ENCODE measurements at places on chromosomes 7 and 10.

DNA sequence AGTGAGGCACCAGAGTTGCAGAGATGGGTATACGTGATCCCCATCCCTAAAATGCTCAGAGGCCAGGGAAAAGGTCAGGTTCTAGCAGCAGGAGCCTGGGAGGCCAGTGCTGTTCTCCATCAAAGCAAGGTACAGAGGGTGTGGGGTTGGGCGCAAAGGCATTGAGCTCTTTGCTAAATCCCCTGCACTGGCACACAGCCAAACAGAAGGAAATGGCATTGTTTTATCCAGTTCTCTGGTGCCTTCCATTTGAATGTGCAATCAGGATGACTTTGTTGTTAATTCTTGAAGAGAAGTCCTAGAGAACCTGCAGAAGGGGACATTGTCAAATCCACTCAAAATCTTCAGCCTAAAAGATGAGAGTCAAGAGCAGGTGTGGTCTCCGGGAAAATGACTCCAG is 111.3 kb upstream of the CHST15 start:
- DNase-seq = no peak

DNA sequence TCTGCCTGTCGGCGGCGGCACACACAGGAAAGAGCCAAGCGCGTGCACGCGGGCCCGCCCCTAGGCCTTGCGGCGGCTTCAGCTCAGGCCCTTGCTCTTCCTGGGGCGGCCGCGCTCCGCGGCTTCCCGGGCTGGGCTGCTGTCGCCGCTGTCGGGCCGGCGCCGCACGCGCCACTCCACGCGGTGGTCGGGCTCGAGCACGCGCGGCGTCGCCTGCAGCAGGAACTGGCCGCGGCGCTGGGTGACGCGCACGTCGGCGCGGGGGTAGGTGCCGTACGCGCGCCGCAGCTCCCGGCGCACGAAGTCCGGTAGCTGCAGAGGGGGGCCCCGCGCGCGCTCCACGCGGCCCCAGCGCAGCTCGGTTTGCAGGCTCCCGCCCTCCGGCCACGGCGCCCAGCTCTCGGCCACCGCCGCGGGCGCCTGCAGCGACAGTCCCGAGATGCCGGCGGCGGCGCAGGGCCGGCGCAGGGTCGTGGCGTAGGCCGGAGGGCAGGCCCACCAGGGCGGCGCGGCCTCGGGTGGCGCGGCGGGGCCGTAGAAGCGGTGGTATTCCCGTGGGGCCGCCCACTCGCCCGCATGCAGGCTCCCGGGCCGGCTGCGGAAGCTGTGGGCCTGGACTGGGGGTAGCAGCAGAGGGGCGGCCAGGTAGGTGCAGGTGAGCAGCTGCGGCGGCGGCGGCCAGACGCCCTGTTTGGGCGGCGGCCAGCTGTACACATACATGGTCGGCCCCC is 804 bp downstream of the C10orf95 start:
- peak; percentile 34 for DNase-seq

GRCh38 chr7:47551668-47552440 is 30.1 kb downstream of the TNS3 start:
- DNase-seq = no peak

DNA sequence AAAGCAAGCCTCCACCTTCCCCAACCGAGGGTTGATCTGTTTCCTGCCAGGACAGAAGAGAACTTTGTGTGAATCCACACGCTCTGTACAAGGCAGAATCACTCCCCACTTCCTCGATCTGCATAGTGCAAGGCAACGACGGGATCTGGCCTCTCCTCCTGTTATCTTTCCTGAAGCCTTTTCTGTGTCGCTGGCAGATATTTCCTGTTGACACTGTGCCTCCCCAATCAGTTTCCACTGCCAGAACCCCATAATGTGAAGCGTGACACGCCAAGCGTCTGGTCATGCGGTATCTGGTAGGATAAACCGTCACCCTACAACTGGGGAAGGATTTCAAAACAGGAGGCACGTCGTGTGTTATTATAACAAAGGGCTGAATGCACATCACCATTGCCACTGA is 57.2 kb downstream of the FAM171A1 start:
- DNase-seq = no peak

GRCh38 chr7:11175887-11176286 is 202.2 kb downstream of the PHF14 start:
- no peak for DNase-seq

DNA sequence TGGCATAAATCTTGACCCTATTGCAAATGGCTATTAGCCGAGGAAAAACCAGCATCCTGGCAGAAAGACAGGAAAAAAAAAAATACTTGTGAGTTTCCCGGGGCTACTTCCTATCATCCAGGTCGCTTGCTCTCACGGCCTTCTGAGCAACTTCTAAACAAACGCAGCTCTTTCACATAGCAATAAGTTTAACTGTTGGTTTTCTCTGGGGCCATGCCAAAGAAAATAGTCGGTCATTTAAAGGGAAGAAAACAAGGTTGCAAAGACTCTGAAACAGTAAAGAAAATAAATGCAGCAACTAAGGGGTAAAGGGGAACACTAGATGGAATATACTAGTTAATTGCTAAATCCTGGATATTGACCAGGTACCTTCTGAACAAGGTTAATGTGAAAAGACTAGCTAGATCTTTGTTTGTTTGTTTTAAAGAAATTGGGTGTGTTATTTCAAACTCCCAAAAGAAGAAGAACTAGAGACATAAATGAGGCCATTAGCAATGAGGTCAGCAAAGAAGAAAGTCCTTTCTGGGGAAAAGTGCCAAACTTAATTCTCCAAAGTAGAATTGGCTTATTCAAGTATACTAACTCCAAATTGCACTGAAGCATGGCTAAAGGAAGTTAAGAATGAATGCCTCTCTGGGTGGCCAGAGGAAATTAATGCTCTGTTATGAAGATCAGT is 54.2 kb downstream of the SLC39A12 start:
- DNase-seq = no peak

GRCh38 chr10:116460219-116460618 is 32.6 kb downstream of the PNLIPRP3 start:
- no peak for DNase-seq

DNA sequence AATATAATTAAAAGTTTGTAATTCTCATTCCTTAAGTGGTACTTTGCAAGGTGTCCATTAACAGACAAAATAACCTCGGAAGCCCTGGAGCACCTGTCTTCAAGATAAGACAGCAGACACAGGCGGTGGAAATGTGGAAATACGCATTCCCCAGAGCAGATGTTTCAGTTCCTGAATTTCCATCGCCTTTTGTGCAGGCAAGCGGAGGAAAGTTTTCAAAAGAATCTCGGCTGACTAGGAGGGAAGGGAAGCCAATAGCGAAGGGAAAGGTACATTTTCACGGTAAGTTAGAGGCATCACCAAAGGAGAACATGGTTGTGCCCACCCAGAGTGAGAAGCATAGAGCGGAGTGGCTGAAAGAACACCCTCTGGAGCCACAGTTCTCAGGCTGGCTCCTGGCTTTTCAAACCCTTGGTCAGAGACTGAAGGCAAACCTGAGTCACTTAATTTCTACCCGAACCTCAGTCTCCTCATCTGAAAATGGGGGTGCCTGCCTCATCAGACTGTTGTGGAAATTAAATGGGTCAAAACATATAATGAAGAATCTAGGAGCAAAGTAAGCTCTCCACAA is 13.6 kb downstream of the CPA1 start:
- DNase-seq = no peak

DNA sequence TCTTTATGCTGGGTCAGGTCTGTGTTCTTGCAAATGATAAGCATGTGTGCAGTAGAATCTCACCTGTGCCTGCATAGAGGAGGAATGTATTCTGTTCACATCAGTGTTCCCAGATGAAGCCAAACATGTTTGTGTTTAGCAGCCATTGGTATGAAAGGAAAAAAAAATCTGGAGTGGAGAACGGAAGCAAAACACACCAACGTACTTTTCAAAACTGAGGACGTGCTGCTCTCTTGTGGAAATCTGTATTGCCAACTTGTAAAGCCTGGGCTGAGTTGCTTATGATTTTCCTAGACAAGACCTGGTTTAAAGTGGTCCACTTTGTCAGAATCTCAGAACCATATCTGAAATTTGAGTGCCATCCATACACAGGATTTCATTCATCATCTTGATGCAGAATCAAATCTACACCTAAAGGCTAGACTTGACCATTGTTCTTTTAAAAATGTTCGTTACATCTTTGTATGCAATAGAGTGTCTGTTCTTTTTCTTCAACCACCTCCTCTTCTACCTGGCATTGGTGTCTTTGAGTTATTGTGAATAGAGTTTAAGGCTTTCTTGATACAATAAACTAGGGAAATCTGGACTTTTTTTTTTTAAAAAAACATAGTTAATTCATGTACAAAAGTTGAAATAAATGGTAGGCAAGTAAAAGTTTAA is 367.7 kb downstream of the PHF14 start:
- DNase-seq = peak; percentile 70
